Effector memory CD4-positive, alpha-beta T cell (primary cell): ENCODE measurements at places on chromosomes 1 and 21.

- no peak overlapping the region for H3K27ac ChIP-seq
- no peak overlapping the region for H3K4me3 ChIP-seq
- no peaks in the 10 kb centered on the region for H3K36me3 ChIP-seq
Measured at GRCh38 chr1:174700775-174701174, 253.0 kb downstream of the GPR52 start.

- no peaks in the 10 kb centered on the region for H3K27me3 ChIP-seq
- H3K27ac ChIP-seq: no peak overlapping the region
- no peaks in the 10 kb centered on the region for H3K4me1 ChIP-seq
- no peak for DNase-seq
- H3K36me3 ChIP-seq: no peaks in the 10 kb centered on the region
Measured at GRCh38 chr1:164511001-164511705, 47.8 kb upstream of the PBX1 start.

- no peaks in the 10 kb centered on the region for H3K4me1 ChIP-seq
- H3K4me3 ChIP-seq: no peak overlapping the region
- H3K27ac ChIP-seq: no peak overlapping the region
Measured at GRCh38 chr1:117312453-117313138, 54.7 kb upstream of the MAN1A2 start.

GRCh38 chr1:220281159-220281574 lies 8.9 kb upstream of the RAB3GAP2 start:
- no peak for DNase-seq
- H3K4me1 ChIP-seq: no peaks in the 10 kb centered on the region
- H3K4me3 ChIP-seq: no peak overlapping the region
- no peak overlapping the region for H3K27ac ChIP-seq
- H3K27me3 ChIP-seq: no peaks in the 10 kb centered on the region
- H3K36me3 ChIP-seq: no peaks in the 10 kb centered on the region
